Activated CD4-positive, alpha-beta T cell treated with anti-CD3 and anti-CD28 coated beads for 36 hours (primary cell): ENCODE measurements at places on chromosomes 2 and 18.

- DNase-seq: no peak
Measured at GRCh38 chr2:217513258-217513657, 489.5 kb downstream of the TNS1 start.

DNA sequence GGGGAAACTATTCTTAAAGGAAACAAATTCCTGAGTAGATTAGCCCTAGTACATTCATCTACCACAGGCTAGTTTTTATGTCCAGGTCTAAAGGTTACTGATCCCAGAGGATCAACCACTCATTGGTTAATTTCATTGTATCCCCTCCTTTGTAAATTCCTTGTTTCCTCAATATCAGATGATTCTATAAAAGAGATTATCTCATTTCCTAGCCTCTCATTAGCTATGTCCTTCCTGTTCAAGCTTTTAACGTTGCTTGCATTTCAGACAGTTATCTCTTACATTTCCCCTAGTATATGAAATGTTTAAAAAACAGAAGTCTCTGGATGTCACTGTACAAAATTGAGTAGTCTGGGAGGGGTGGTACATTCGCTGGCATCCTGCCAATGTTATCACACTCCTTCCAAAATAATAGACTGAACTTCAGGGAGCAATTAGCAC is 24.2 kb upstream of the ARMC9 start:
- DNase-seq: no peak

- DNase-seq: no peak
Measured at GRCh38 chr2:30561349-30561748, 114.3 kb downstream of the LCLAT1 start.

- DNase-seq: no peak
Measured at GRCh38 chr2:240255165-240255491, 114.7 kb upstream of the OTOS start.

GRCh38 chr18:53756610-53756972 is 467.9 kb downstream of the MBD2 start:
- no peak for DNase-seq

DNA sequence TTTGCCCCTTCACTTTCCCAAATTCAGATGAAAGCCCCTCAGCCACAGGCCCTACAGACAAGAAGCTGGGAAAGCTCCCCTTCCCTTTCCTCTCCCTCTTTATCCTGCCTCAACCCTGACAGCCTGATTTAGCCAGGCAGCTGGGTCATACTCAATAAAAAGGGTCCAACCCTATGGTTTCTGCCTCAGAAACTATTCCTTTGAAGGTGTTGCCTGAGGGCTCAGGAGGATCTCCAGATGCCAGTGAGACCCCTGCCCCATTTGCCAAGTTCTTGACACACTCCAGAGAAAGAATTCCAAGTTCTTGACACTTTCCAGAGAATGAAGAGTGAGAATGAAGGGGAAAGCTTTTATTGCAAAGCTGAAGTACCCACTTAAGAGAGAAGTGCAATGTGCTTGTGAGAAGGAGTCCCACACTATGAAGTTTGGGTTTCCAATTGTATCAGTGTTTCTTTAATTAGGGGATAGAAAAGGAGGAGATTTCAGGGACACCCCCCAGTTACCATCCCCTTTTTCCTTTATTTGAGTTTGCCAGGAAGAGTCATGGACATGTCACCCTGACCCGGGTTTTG is 576.2 kb downstream of the METTL4 start:
- no peak for DNase-seq

DNA sequence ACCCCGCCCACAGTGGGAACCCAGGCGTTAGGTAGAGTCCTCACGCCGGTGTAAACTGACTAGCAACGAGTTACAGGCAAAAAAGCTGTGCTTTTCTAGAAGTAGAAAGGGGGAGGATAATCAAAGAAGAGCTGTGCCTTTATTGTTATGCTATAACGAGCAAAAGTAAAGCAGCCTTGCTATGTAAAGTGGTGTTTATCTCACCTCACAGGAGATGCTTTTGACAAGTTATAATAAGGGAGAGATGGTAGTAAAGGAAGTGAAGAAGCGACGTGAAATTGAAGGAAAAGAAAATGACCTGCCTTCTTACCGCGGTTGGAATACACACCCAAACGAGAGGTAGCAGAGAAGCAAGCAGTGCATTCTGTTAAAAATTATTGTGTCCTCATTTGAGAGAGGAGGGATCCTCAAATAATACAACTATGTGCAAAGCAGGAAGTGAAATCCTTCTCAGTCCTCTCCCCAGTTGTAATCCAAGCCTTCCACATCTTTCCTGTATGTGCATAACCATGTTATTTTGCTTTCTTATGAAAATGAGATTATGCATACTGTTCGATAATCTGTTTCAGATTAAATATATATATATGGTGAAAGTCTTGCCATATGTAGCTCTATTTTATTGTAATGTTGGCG is 962 bp downstream of the TANK start:
- DNase-seq: no peak

DNA sequence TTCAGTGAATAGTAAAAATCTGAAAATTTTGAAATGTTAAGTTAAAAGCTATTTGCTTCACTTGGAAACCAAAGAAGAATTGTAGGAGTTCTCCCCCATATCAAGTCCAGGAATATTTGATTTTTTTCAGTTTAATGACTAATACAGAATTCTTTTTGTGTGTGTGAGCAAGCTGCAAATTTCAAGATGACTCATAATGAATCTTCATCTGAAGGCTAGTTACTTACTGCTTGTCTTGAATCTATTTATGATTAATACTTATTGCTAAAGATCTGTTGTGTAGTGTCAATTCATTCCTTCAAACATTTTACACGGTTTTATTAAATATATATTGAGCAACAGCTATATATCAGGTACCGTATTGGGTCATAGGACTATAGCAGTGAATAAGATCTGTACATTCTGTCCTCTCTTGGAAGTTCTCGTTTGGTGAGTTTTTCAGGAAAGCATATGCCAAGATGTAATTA is 47.8 kb upstream of the CAVIN2 start:
- no peak for DNase-seq

DNA sequence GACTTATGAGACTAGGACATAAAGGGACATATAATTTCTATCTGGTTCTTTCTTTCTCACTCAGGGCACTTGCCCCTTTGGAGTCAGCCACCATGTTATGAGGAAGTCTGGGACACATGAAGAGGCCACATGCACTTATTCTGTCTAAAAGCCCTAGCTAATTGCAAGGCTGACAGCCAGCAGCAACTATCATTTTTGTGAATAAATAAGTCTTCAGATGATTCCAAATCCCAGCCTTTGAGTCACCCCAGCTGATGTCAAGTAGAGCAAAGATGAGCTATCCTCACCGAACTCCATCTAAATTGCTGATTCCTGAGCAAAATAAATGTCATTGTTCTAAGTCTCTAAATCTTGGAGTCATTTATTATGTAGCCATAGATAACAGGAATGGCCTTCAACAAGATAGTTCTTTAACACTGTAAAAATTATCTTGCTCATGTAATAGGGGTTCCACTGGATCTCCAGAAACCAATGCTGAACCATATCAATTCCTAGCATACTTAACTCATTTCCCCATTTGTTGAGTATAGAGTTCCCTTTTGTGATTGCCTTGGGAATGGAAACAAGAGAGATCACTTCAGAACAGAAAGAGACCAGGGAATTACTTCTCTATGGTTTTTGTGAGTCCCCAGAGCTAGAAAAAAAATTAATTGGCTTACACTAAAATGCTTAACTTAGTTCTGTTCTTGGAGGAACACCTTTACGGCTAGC is 50.6 kb upstream of the FN1 start:
- DNase-seq: no peak

- no peak for DNase-seq
Measured at GRCh38 chr2:135099802-135100483, 47.9 kb downstream of the RAB3GAP1 start.

DNA sequence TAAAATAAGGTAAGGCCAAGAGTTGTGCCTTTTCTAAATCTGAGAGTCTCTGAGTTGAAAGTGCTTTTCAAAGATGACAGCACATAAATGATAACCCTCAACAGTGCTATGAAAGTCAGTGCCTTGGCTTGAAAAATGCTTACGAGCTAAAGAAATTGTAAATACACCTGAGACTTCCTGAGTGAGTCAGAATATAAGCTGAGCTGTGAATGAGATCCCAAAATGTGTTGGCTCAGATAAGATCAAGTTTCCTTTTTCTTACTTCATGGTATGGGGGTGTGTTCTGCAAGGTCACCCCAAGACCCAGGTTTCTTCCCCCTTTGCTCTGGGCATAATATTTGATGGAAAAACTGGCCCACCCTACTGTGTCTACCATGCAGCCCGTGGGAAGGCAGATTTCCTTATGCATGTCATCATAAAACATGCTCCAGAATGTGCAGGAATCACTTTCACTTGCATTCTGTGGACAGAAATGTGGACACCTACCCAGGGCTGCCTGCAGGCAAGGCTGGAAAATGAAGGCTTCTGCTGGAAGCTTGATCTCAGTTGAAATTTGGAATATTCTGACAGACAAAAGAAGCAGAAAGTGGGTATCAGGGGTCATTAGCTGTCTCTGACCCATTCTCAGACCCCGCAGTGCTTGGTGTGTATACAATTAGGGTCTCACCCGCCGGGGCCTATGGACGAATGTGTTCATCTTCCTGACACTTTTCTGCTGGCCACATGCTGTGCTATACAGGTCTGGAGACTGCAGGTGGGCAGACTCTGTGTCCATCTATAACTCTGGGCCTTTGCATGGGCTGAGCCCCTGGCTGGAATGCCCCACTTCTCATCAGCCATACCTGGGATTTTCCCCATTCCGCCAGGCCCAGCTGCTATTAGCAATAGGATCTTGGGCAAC is 212.6 kb downstream of the SH3RF3 start:
- DNase-seq: no peak

DNA sequence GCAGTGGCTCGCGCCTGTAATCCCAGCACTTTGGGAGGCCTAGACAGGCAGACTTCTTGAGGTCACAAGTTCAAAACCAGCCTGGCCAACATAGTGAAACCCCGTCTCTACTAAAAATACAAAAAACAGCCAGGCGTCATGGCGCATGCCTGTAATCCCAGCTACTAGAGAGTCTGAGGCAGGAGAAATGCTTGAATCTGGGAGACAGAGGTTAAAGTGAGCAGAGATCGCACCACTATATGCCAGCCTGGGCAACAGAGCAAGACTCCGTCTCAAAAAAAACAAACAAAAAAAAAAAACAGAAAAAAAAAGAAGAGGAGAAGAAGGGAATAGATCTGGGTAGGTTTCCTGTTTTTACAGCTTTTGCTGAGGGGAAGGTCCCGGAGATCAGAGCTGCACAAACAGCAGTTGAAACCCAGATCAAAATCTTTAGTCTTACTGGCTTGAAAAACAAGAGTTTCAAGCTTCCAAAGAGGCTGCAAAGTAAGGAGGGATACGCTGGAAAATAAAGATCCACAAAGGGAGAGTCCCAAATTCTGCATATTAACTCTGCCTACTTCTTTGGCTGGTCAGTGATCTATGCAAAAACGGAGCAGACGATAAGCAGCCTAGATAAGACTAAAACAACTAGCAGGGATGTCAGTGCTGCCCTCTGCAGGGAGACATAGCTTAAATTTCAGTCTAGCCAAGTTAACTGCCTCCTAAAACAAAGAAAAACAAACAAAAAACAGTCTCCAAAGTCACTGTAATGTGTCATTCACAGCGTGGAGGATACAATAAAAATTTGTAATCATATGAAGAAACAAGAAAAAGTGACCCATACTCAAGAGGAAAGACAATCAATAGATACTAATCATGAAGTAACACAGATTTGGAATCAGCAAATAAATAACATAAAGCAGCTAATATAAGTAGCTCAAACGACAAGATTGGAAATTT is 74.1 kb downstream of the TLK1 start:
- peak; percentile 79 for DNase-seq

GRCh38 chr2:149908726-149909683 is 321.4 kb upstream of the MMADHC start:
- DNase-seq: no peak

DNA sequence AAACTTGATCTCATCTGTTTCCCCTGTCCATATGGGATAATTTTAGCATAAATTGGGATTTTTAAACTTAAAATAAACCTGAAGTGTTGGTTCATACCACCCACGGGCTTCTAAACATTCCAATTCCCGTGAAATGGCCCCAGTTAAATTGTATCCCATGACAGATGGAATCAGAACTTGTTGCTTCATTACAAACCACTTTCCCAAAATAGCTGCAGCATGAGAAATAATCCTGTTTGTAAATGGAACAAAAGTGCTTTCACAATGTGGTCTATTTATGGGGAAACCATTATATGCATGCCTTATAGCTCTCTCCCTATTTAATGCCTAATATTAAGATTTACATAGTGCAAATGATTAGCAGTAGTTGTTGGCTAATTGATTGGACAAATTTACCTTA is 15.9 kb downstream of the SCG2 start:
- DNase-seq: no peak

DNA sequence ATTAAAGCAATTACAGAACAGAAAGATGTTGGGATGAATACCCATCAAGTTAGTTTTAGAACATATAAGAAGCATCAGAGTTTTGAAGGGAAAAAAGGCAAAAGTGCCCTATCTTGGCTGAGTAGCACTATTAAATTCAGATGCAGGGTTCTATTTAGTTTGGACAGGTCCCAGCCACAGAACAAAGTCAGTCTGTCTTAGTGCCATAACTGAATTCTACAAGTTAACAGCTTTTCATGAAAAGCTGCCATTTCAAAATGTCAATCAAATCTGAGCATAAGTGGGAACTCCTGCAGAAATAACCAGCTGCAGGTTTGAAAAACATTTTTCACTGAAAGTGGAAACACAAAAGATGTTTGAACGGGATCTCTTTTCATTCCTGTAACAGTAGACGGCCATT is 160.4 kb downstream of the SRBD1 start:
- DNase-seq: no peak

DNA sequence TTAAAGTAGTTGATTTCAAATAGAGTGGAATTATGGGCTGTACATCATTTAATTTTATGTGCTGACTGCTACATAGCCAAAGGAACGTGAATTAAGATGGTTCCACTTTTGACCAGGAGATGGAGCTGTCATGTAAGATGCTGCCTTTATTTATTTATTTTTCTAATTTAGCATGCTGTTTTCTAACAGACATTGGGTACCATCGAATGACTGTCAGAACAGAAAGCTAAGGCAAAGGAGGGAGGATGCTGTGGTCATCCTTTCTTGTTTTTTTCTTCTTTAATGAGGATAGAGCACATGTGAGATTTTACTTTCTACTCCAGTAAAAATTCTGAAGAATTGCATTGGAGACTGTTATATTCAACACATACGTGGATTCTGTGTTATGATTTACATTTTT is at the start of gene SCN2A:
SCN2A (plus strand) TSS at position 185 of the 400 bp plus-strand sequence. CDS start 56,410 bp downstream, outside the sequence.
- DNase-seq: no peak

- no peak for DNase-seq
Measured at GRCh38 chr2:193520709-193521458, 1326.2 kb upstream of the TMEFF2 start.
